ENCODE measurements at places on chromosomes 16 and 17. TPM values are rescaled to one million over a fixed set of nuclear protein-coding genes. Genes with fewer than 3 reads are reported as not detected.

The HSD11B2 gene
- polyA plus RNA-seq: 0.17 TPM

- no peak for DNase-seq
Measured at GRCh38 chr16:13733561-13733960, 186.4 kb upstream of the ERCC4 start.

DNA sequence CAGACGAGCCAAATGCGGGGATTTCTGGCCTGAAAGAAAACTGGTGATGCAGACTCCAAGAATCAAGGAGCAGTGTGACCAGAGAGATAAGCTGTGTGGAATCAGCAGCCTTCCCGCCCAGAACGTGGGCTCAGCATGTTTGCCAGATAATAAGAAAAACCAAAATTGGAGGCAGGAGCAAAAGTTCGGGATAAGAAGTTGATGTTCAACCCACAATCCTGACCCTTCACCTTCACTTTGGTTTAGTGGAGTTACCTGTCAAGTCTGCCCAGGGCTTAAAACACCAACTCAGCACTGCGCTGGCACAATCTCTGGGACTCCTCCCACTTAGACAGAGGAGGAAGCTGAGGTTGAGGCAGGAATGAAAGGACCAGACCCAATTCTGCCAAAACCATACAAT lies 3.1 kb downstream of the SLC43A2 start:
- DNase-seq: no peak

GRCh38 chr17:79017546-79018369 lies 6.2 kb upstream of the C1QTNF1 start:
- DNase-seq: no peak

- no peak for DNase-seq
Measured at GRCh38 chr17:63258785-63259184, 187.3 kb downstream of the CYB561 start.

GRCh38 chr17:34620458-34620857 lies 41.1 kb downstream of the TMEM132E start:
- no peak for DNase-seq

Data from psoas muscle (tissue), 8 donors.